ENCODE measurements at places on chromosomes 12 and 14.
A peak's percentile ranks its signal among the peaks of the same experiment; 100 is the strongest.

DNA sequence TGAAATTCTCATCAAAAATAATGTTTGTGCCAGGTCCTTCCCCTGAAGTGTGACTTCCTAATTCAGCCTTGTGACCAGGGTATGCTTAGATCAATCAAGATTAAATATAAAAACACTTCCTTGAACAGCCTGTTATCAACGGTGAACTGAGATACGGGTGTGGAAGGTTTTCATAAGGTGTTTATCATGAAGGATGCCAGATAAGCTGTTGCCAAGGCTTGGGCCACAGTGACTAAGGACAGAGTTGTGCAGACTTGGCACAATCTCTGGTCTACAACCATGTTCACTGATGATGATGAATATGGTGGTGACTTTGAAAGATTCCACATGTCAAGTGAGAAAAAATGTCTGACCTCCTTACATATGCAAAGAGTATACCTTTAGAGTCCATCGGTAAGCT is 51.3 kb upstream of the LIN7A start:
- no peak for DNase-seq

DNA sequence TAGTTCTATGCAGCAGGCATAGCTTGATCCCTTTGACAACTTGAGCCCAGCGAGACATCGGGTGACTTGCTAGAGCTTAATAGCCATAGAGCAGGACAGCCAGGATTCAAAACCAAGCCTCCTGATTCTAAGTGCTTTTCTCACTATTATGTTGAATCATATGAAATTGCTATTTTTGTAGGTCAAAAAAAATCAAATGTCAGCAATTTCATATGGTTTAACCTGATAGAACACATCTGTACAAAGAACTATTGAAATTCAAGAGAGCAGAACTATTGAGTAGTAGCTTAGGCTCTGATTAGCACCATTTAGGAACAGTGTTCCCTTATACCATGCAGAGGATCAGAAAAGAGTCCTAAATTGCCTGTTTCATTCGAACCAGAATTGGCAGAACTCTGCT is 132.0 kb downstream of the EMP1 start:
- DNase-seq: no peak

DNA sequence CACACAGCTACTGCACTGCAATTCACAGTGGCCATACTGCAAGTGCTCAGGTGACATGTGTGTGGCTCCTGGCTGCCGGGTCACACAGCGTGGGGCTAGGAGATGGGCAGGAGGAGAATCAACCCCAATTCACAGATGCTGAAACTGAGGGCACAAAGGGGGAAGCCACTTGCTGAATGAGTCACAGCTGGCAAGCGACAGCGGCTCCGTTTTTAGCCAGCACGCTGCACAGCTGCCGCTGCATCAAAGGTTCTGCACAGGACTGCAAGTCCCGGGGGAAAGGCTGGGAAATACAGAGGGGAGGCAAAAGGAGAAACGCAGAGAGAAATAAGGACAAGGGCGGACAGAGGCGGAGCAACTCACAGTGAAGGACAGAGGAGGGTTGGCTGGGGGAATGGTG is 57.9 kb downstream of the KDM2B start:
- DNase-seq: no peak

GRCh38 chr12:49026678-49027480 is 8.3 kb upstream of the PRKAG1 start:
- no peak for DNase-seq

DNA sequence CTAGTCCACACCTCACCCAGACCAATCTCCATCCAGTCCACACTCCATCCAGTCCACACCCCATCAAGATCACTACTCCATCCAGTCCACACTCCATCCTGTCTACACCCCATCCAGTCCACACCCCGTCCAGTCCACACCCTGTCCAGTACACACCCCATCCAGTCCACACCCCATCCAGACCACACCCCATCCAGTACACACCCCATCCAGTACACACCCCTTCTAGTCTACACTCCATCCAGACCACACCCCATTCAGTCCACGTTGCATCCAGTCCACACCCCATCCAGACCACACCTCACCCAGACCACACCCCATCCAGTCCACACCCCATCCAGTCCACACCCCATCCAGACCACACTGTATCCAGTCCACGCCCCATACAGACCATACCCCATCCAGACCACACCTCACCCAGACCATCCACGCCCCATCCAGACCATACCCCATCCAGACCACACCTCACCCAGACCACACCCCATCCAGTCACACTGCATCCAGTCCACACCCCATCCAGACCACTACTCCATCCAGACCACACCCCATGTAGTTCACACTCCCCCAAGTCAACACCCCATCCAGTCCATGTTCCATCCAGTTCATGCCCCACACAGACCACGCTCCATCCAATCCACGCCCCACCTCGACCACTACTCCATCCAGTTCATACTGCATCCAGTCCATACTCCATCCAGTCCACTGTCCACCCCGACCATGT is 116.6 kb upstream of the RTL1 start:
- peak; percentile 3 for DNase-seq

DNA sequence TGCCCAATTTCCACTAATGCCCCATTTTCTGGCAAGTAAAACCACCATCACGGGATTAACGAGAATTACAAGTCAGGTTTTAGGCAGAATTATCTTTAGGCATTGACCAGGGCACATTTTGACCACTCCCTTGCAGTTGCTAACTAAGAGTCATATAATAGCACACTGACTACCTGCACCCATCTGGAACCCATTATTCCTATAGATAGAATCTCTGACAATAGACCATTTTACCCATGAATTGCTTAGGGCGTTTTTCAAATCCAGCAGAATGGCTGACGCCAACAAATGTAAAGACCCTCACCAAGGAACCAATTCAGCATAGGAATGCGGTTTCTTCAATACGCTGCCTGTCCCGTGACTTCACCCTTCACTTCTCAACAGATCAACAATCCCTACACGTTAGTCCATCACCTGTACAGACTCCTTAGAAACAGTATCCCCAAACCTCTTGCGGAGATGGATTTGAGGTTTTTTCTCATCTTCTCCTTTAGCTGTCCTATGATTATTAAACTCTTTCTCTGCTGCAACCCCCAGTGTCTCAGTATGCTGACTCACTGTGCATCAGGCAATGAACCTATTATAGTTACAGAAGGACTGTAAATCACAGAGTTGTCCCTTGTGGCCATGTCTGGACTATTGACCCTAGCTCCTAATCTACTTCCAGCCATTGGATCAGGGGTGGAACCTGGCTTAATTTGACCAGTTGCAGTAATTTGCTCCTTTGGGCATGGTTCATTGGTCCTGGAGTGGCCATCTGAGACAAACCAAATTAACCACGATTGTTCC is 177.3 kb upstream of the PLXNC1 start:
- no peak for DNase-seq

DNA sequence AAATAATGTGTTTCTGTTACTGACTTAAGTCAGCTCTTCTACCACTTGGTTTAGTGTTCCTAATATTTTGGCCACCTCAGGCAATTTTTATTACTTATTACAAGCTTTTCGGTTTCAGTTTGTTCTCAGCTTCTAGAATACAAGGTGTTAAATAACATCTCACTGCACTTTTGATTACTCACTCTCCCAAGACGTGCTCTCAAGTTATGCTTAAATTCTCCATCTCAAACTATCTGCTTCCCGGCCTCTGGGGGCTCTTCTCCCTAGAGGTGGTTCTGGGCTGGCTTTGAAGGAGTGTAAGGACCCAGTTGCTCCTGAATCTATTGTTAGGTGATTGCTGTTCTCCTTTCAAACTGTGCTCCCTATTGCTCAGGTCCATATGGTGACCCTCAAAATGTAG is 193.9 kb upstream of the DDHD1 start:
- no peak for DNase-seq

- no peak for DNase-seq
Observed at GRCh38 chr12:58819345-58819744, 101.0 kb downstream of the LRIG3 start.

GRCh38 chr14:61620130-61620946 is 75.0 kb upstream of the HIF1A start:
- DNase-seq: peak; percentile 79

GRCh38 chr14:84806622-84807021 is 723.3 kb upstream of the FLRT2 start:
- no peak for DNase-seq

DNA sequence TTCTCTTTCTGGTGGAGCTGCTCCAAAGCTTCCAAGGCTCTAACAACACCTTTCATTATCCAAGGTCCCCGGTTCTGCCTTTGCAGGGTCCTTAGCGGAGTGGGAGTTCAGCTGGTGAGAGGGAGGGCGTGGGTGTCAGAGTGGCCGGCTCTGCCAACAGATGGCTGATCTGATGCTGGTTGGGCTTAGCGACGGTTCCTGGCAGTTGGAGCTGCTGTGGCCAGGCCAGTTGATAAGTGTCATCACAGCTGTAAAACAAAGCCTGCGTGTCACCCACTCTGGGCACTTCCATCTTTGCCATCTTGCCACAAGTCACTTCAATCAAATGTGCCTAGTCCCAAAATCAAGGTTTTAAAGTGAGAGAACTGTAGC is 36.3 kb downstream of the RIN3 start:
- DNase-seq: no peak

- DNase-seq: no peak
Observed at GRCh38 chr12:81245458-81245857, 167.6 kb downstream of the ACSS3 start.

GRCh38 chr12:30806989-30807694 is 52.4 kb upstream of the CAPRIN2 start:
- peak; percentile 16 for DNase-seq

- DNase-seq: no peak
Observed at GRCh38 chr12:46811185-46811584, 14.6 kb downstream of the SLC38A4 start.

- DNase-seq: no peak
Observed at GRCh38 chr12:27709932-27710591, 570 bp upstream of the MRPS35 start.

GRCh38 chr12:42980441-42980840 is 390.9 kb upstream of the PRICKLE1 start:
- DNase-seq: no peak

GRCh38 chr12:57367121-57367520 is 63.7 kb downstream of the R3HDM2 start:
- DNase-seq: no peak

- DNase-seq: peak; percentile 79
Observed at GRCh38 chr12:53499266-53500141, at the start of gene MAP3K12. Gene MAP3K12 (minus strand): TSS chr12:53499458. CDS start chr12:53487391, 12,067 bp downstream.

GRCh38 chr12:2453076-2453760 is 341.6 kb upstream of the FKBP4 start:
- no peak for DNase-seq

DNA sequence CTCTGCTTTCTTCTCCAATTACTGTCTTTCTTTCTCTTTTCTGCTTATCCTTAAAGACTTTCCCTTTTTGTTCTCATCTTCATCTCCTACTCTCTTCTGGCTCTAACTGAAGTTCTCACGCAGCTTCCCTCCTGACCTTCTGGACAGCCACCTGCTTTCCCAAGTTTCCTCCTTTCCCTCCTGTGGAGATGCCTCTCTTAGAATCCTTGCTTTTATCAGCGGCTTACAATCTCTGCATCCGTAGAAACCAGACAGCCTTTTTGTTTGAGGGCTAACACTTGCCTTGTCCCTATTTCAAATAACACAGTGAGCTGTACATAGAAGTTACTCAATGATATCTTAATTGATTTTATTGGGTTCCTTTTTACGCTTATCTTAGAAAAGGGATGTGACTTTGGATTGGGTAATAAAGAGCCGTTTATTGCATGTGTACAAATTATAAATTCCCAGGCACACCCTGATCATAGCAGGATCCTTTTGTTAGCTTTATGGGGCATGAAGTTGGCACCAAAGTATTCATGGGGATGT is 2.1 kb upstream of the LGALS3 start:
- no peak for DNase-seq

DNA sequence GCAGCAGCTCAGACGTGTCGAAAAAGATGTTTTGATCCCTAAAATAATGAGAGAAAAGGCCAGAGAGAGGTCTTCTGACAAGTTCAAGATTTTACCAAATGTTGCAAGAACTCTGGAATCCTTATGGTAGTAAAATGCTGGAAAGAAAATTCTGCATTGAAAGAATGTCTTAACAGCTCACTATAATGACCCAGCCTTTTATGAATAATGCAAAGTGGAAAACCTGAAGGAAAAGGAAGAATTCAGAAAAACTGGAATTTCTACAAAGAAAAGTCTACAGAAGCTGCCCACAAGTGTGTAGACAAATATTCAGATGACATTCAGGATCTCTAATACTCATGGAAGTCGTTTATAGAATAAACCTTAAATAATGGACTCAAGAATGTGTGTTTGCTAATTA is 1.8 kb upstream of the CCDC88C start:
- DNase-seq: no peak

- DNase-seq: no peak
Observed at GRCh38 chr12:4779749-4780148, 59.5 kb downstream of the GALNT8 start.

DNA sequence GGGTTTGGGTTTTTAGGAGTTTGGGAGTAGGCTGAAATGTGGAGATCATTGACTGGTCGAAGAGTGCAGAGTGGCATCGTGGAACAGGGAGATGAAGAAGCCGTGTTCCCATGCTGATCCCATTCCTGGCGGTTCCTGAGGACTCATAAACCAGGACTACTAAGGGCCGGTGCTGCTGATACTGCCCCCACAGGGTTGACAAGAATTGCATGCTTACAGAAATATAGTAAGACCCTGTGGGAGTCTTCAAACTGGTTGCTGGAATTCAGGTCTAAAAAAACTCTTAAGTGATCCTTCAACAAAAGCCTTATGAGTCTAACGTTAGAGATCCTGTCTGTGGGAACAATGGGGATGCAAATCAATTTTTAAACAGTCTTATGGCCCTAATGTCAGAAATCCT is 64.0 kb upstream of the ARHGAP5 start:
- no peak for DNase-seq

DNA sequence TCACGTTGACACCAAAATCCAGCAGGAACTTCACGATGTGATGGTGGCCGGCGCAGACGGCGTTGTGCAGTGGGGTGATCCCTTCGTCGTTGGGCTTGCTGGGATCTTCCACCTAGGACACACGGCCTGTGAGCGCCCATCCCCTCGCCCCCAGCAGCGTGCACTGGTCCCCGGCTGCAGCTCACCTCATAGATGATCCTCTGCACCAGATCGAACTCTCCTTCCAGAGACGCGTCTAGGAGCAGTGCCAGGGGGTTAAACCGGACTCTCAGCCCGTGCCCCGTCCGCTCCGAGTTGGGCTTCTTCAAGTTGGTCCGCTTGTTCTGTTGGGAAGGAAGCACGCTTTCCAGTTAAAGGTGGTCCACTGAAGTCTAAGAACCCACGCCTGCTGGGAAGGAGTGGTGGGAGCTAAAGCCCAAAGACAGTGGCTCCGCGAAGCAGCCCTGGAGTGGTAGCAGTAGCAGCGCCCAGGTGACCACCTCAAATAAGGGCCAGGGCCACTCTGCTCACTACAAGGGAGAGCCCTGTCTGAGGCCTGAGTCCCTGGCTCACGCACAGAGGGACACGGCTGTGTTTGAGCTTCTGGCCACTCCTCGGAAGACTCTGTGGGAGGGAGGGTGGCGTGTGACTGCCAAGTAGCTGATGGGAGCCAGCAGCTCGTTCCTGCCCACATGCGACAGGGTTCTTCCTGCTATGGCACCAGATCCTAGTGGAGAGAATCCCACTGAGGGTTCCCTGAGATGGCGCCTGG is 23.3 kb downstream of the ZFYVE21 start:
- DNase-seq: no peak

Data from activated CD4-positive, alpha-beta memory T cell treated with anti-CD3 and anti-CD28 coated beads for 36 hours (primary cell).